NCI-H460 (cell line): ENCODE measurements at places on chromosomes 6 and 20.

DNA sequence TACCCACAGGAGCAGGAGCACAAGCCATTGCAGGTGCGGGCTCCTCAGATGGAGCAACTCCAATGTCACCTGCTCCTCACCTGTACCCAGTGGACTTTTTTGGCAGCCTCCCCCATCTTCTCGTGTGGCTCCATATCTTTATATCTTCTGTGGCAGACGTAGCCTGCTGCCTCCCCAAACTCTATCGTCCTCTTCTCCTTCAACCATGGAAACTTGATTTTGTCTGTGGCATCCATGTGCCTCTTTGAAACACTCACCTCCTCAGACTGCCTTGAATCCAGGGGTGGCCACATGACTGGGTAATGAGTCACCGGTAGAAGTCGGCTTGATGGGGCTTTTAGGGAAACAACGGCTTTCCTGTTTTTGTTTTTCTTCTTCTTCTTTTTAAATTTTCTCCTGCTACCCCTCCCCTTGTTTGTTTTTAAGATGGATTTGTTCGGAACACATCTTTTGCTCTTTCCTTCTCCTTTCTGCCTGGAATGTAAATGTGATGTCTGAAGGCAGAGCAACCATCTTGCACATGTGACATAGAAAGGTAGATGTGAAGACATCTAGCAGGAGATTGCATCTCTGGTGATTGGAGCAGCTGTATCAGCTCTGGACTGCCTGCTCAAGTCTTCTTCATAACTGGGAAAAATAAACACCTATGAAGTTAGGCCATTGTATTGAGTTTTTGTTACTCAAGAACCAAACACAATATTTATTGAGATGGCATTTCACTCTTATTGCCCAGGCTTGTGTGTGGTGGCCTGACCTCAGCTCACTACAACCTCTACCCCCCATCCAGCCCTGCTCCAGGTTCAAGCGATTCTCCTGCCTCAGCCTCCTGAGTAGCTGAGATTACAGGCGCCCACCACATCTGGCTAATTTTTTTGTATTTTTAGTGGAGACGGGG, 69.9 kb upstream of the DDR1 start:
- DNase-seq = no peak

DNA sequence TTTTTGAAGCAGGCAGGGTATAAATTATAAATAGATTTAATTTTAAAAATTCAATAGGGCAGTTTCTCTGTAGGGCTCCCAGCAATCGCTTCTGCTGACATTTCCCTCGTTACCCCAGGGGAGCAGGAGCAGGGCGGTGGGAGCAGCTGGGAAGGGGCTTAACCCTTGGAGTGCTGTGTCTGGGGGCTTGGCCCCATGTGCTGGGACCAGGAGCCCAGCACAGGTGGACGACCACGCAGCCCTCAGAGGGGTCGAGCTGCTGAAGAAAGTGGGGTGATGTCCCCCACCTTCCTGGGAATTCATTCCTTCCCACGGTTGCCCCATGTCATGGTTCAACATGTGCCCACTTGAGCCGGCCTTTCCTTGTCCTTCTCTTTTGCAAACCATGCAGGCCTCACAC, 67.5 kb upstream of the STX16 start:
- DNase-seq = no peak

- peak; percentile 1 for DNase-seq
Measured at GRCh38 chr20:60999250-60999649, 252.8 kb upstream of the CDH4 start.

DNA sequence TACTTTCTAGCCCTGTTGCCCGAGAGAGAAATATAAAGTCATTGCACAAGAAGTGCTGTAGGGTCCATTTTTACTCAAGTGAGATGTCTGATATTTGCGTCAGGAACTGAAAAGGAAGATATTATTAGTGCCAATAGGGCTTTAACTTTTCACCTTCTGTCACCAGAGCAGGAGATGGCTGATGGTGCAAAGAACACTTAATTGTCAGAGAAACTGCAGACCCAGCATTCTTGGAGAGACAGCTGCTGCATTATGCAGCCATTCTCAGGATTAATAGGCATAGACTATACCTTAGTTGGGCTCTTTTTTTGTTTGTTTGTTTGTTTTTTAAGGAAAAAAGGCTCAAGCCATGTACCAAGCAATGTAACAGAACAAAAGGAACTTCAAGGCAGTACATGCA, 179.4 kb downstream of the RPS12 start:
- DNase-seq = no peak

DNA sequence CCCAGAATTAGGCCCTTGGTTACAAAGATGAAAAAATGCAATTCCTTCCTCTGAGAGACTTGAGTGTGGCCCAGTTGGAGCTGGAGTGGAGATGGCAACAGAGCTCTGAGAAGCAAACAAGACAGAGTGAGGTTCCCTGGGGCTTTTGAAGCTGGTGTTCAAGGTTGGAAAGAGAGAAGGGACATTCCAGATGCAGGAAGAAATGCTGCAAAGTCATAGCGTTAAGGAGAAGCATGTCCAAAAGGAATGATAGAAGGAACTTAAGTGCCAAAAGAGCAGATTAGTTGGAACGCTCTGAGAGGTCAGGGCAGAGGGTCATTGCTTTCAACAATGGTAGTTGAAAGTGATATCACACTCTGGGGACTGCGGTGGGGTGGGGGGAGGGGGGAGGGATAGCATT, 251.8 kb downstream of the TBC1D7 start:
- DNase-seq = no peak

DNA sequence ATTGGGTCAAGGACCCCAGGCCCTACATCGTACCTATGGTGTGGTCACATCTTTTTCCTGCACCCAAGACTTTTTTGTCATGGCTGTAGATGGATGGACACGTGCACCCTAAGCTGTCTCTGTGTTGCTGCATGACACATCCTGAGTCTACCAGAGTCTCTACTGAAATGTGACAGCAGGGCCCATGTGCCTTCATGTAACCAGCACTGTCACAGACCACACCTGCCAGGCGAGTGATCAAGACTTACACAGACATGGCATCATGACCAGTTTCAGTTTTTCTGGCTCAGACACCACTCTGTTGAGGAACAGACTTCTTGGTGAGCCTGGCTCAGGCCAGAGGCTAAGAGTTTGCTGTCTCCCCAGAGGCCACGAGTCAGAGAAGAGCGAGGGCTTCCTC, 7.6 kb downstream of the PRND start:
- no peak for DNase-seq
